ENCODE measurements at places on chromosomes 13 and 19.

DNA sequence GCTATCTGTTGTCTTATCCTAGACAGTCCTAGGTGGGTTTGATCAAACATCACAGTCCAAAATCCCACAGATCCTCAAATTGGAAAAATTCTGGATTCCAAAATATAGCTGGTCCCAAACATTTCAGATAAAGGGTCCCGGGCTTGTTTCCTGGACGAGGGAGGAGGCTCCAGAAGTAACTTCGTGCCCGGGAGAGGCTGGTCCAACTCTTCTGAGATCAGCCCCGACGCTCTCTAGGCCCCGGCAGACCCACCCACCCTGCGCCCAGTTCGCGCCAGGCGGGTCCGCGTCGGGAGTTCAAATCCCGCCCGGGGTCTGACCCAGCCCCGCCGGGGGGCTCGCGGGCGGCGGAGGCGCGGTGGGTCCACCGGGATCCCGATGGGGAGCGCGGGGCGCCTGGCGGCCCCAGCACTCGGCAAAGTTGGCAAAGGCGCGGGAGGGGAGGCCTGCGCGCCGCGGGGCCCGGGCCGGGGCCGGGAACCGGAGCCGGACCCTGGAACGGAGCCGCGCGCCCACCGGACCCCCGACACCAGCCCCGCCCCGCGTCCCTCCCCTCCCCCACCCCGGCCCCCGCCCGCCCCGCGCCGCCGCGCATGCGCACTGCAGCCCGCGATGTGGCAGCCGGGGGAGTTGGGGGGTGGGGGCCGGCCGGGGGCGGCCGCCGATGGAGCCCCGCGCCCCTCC, 513 bp downstream of the MIER2 start:
- DNase-seq = no peak

GRCh38 chr13:47549219-47549752, 451.8 kb downstream of the SUCLA2 start:
- DNase-seq = no peak

GRCh38 chr13:103517066-103517767, 451.0 kb upstream of the SLC10A2 start:
- no peak for DNase-seq

DNA sequence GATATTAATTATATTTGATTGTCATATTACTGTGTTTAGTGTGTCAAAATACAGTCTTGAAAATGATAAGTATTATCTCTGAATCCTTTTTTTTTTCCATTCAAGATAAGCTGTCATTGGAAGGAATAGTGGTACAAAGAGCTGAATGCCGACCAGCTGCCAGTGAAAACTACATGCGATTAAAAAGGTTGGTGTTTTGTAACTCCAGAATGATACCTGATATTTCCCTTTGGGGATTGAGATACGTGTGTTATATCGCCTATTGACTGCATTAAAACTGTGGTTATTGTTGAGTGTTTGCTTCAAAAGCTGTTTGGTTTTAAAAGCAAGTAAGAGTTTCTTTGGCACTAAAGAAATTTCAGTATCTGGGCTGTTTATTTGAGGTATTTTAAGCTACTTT, 6.5 kb upstream of the KCTD4 start:
- DNase-seq = no peak

DNA sequence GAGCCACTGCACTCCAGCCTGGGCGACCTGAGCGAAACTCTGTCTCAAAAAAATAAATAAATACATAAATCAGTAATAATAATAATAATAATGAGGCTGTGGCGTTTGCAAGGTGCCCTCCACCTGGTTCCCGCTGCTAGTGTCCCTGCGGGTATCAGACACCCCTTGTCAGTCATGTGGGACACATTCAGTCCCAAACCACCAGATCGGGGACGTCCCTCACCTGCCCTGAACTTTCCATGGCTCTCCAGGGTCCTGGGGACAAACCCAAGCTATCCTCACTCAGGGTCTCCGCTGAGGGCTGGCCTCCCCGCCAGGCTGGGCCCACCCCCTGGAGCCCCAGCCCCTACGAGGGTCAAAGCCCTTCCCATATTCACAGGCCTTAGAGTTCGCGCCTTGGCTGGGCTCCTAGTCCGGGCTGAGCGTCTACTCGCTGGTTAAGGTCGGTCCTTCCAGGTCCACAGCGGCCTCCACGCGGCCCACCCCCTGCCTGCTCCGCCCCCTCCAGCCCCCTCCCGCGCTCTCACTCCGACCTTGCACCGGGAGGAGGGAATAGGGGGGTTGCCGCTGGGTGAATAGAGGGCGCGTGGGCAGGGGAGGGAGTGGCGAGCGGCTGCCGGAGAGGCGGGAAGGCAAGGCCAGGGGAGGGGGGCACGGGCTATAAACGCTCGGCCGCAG, 349 bp upstream of the KISS1R start:
- no peak for DNase-seq

DNA sequence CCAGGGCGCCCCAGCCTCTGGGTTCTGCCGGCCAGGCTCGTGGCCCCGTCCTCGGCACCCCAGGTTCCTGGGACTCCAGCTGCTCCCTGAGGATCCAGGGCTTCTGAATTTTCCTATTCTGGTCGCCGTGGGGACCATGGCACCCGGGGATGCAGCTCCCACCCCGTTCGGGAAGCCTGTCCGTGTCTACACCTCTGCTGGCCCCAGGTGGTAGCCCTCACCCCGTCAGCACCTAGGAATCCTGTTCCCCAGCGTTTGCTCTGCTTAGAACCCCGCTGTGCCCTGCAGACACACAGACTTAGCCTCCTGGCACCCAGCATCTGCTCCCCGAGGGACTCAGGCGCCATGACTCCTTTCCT, 960 bp downstream of the PPFIA3 start:
- no peak for DNase-seq

DNA sequence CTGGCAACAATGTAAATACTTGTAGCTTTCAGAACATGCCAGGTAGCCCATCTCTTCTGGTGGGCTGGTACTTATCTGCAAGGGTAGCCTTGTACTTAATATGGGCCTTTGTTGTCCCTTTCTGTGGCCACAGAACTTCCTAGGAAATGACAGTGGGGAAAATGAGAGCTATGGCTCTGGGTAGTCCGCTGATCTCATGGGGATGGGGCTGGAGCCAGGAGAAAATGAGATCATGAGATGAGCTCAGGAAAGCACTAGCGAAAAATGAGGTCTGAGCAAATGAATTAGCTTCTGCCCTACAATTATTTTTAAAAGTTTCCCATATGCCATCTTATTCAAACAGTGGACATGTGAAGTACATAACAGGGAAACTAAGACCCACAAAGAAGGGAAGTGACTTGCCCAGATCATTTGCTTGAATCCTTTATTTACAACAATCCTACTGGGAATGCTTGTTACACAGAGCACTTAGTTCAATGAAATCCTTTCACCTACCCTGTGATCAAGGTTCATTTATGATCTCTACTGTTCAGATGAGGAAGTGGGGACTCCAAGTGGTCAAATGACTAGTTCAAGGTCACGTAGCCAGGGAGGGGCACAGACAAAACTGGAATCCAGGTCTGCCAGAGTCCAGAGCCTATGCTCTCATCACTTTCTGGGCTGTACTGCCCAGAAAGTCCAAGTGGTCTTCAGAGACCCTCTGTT, 87.1 kb downstream of the PTPRS start:
- no peak for DNase-seq

DNA sequence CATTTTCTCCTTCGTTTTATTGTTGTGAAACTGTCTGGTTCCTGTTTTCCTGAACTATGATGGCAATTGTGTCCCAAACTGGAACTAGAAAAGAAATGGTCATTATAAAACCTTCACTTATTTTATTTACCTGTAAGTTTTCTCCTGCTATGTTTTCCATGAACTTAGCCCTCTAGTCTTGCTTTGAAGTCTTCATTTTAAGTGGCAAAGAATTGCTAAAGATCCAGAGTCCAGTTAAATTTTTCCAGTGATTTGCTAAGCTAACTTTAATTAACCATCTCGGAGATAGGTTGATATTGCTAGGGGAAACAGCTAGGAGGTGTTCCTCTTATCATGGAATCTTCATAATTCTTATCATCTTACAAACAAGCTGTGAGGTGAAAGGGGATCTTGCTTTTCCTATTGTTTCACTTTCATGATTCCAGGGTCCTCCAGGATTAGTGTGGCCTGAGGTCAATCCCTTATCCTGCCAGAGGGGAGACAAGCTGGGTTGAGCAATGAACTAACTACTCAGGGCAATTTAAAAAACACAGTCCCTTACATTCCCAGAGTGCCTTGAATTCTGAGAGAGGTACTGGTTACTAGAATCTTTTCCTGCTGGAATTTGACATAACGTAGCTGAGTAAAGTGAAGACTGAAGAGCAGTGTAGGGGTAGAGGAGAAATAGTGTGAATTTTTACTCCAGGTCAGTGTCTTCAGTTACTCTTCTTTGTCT, 112.5 kb downstream of the ESD start:
- DNase-seq = no peak

Data from putamen (tissue), 1 donor.